DND-41 (cell line): ENCODE measurements at places on chromosomes 2 and 18.

DNA sequence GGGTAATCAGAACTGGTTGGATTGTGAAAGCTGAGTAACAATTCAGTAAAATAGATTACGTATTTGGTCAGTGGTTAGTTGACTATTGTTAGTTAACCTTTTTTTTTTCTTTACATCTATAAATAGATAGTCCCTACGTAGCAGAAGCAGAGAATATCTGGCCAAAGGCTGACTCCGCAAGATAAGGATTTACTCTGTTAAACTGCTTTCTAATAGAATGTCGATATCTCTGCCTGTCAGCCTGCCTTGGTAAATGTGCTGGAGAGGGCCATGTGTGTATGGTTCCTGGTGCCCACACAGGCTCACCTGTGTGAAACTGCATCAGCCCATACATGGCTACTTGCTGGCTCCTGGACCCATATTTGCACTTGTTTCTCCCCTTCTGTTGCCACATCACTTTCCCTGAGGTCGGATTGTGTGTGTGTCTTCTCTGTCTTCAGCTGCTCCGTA lies 94.4 kb downstream of the CRIM1 start:
- no peak for DNase-seq
- no peak overlapping the region for H3K27ac ChIP-seq
- H3K27me3 ChIP-seq: peaks cover 8% of the 10 kb centered on the region
- H3K4me3 ChIP-seq: no peak overlapping the region

DNA sequence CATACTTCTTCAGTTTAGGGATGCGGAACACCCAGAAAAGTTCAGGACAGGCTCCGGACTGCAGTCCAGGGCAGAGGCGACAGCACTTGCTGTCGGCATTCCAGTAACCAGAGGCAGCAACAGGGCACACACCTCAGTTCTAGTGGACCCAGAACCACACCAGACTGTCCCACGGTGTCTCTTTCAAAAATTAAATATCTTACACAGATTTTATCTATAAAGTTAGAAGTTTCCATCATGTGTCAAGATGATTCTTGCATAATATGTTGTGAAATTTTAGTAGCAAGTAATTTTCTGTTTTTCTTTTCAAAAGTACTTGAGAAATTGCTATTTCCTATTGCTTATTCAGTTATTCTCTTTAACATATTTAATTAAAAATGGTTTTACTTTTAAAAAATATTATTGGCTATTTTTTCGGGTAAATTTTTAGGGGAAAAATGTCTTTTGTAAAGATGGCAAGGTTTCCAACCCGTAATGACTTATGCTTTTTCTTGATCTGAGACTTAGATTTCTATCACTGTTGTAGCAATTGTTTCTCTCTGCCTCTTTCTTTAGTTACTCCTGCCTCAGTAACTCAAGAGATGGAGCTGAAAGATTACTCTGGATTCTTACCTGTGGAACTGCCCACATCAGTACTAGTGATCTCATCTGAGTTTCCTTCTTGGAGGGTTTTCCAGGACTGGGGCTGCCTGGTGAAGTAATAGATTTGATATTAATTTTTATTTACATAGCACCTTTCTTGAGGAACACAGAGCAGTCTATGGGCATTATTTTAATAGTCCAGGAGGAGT lies 182.7 kb downstream of the LTBP1 start:
- no peaks in the 10 kb centered on the region for H3K36me3 ChIP-seq
- no peak overlapping the region for H3K27ac ChIP-seq
- no peaks in the 10 kb centered on the region for H3K4me1 ChIP-seq
- no peak overlapping the region for H3K4me3 ChIP-seq
- no peak for DNase-seq

- H3K27me3 ChIP-seq: no peaks in the 10 kb centered on the region
- H3K4me1 ChIP-seq: peaks cover 24% of the 10 kb centered on the region
- H3K36me3 ChIP-seq: no peaks in the 10 kb centered on the region
- no peak overlapping the region for H3K4me3 ChIP-seq
- no peak for DNase-seq
These were observed 65.0 kb upstream of the IKZF2 start for GRCh38 chr2:213216461-213216860.

GRCh38 chr2:204901591-204901990 lies 356.3 kb downstream of the PARD3B start:
- no peak for DNase-seq
- H3K27me3 ChIP-seq: no peaks in the 10 kb centered on the region
- no peaks in the 10 kb centered on the region for H3K36me3 ChIP-seq
- no peak overlapping the region for H3K27ac ChIP-seq
- no peak overlapping the region for H3K4me3 ChIP-seq

- H3K27ac ChIP-seq: no peak overlapping the region
- H3K4me1 ChIP-seq: no peaks in the 10 kb centered on the region
- H3K27me3 ChIP-seq: no peaks in the 10 kb centered on the region
- no peaks in the 10 kb centered on the region; the same call in 1 of the 2 replicates for H3K36me3 ChIP-seq
These were observed 62.4 kb downstream of the DGKD start for GRCh38 chr2:233416706-233417105.
